ENCODE measurements at places on chromosomes 13 and 19.

- no peak for DNase-seq
Measured at GRCh38 chr19:15276620-15277215, 44.5 kb upstream of the EPHX3 start.

DNA sequence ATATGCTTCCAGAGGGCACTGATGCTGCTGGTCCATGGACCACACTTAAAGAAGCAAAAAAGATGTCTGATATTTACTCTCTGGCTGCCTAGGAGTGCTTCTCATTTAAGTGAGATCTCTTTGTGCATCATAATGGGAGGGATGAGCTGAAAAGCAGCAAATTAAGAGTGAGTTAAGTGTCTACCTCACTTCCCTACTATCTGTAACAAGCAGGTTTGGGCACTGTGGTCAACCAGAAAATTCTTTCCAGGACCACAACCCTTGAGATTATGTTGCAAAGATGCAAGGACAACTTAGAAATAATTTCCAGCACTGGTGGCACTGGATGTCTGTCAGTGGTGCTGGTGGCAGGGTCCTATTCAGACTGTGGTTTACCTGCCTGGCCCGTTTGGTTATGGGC, 52.1 kb upstream of the USPL1 start:
- DNase-seq, result no peak

GRCh38 chr13:112837371-112838037, 131.5 kb upstream of the MCF2L start:
- no peak for DNase-seq

DNA sequence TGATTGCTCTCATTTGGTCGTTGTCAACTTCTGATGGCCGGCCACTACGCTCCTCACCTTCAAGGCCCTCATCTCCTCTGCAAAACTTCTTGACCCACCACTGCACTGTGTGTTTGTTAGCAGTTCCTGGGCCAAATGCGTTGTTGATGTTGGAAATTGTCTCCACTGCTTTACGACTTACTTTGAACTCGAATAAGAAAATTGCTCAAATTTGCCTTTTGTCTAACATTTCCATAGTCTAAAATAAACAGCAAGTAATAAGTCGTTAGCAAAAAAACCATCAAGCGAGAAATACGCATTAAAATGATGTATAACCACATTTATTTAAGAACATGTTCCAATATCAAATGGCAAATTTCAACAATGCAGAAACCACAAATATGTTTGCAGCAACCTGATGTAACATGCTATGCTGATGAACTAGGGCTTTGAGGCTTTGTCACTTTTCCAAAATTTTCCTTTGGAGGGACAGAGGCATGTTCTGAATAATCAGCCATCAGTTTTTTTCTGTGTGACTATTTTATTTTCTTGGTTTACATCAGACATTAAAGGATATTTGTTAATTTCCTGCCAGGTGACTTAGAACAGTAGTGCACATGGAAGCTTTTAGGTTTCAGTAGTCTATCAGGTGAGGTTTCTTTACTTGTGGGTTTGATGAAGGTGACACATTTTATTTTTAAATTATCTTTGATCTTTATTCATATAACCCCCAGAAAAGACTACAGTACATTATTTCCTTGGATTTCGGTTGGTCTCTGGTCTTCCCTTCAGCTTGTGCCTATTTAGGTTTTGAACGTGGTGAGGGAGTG, 74.7 kb upstream of the TEX29 start:
- no peak for DNase-seq

DNA sequence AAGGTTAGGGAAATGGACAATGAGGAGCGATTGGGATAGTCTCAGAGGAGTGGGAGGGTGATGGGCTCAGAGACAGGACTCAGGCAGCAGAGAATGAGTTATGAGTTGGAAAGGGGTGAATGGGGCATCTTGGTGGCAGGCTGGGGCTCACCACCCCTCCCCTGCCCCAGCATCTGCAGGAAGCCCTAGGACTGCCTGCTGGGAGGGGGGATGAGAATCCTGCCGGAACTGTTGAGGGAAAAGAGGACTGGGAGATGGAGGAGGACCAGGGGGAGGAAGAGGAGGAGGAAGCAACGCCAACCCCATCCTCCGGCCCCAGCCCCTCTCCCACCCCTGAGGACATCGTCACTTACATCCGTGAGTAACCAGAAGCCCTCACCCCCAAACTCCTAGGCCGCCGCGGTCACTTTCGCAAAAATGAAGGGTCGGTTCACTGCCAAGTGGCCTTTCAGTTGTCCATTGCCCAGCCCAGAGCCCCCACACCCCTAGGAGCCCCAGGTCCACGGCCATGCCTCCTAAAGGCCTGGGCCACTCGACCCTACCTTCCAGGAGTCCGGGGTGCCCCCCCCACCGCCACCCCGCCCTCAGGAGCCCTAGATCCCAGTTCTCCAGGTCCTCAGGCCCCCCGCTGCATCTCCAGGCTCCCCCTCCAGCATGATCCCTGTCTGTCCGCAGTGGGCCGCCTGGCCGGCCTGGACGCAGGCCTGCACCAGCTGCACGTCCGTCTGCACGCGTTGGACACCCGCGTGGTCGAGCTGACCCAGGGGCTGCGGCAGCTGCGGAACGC, 764 bp downstream of the CLEC11A start:
- DNase-seq, result no peak

DNA sequence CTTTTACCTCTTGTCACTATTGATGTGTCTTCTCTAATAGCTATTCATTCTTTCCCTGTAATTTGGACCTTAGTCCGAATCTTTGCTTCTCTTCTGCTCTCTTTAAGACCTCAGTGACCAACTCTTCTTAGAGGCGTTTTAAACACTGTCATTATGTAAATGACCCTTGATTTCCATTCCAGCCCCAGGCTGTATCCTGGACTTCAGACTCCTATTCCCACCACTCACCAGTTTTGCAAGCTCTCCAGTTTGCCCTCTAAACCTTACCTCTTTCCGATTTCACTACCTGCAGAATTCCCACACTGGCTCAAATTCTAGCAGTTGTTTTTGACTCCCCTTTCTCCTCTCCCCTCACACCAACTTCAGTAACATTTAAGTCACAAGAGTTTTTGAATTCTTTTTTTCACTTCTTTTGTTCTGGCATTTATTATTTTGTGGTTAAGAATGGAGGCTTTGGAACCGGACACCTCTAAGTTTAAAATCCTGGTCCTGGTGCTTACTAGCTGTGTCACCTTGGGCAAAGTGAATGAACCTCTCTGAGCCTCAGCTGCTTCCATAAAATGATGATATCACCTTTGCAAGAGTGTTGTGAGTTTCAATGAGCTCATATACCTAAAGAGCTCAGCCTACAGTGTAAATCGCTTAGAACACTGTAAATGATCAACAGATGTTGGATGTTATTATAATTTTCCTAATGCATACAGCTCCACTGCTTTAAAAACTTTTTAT, 13.6 kb upstream of the HMGB1 start:
- DNase-seq, result no peak

GRCh38 chr19:41521931-41522555, 53.9 kb upstream of the CEACAM21 start:
- DNase-seq, result peak; percentile 43

DNA sequence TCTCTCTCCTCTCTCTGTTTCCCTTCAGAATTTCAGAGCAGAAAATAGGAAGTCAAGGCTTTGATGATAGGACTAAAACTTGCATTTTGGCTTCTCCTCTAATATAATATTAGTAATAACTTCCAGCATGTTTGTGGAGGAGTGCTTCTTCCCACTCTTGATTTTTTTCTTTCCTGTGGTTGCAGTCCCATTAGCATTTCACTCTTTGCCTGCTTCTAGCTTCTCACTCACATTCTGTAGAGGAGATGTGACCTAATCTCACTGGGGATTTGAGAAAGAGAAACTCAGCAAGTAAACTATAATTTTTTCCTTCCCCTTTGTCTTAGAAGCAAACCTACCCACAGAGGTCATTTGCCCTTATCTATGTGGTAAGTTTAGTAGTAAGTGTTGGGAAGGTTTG, 169.4 kb upstream of the HTR2A start:
- no peak for DNase-seq

DNA sequence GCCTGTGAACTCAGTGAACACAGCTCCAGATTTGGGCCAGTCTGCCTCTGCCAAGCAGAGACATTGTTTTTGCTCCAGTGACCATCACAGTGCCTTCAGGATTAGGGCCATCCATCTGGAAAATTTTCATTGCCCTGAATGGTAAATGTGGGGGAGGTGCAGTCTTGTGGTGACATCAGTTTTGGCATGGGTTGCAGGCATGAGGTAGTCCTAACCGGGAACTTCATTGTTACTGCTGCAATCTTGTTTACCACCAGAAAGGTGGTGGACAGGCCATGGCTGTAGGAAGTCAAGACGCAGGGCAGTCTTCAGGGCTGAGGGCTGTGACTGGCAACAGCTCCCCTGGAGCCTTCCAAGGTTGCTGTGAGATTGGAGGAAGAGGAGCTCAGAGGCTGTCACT, 55.2 kb downstream of the SPATA13 start:
- no peak for DNase-seq

GRCh38 chr19:52722062-52723003, 12.5 kb downstream of the ZNF611 start:
- DNase-seq, result no peak

GRCh38 chr13:39512687-39513086, 90.3 kb downstream of the LHFPL6 start:
- no peak for DNase-seq

DNA sequence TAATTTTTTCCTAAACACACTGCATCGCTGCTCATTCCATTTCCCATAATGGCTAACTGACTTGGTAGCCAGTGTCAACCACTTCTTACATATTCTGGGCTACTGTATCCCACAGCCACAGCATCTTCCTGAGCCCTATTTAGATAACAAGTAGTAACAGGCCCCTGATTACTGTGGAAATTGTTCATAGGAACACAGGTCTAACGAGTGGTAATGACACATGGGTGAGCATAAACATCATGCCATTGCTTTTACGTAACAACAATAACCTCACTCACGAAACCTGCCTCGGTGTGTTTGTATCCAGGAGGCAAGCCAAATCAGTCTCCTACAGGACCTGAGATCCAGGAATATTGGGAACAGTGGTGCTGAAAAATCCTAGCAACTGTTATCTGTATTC, 438.6 kb downstream of the KLF5 start:
- no peak for DNase-seq

GRCh38 chr19:18205200-18205892, 1.5 kb upstream of the RAB3A start:
- peak; percentile 58 for DNase-seq

DNA sequence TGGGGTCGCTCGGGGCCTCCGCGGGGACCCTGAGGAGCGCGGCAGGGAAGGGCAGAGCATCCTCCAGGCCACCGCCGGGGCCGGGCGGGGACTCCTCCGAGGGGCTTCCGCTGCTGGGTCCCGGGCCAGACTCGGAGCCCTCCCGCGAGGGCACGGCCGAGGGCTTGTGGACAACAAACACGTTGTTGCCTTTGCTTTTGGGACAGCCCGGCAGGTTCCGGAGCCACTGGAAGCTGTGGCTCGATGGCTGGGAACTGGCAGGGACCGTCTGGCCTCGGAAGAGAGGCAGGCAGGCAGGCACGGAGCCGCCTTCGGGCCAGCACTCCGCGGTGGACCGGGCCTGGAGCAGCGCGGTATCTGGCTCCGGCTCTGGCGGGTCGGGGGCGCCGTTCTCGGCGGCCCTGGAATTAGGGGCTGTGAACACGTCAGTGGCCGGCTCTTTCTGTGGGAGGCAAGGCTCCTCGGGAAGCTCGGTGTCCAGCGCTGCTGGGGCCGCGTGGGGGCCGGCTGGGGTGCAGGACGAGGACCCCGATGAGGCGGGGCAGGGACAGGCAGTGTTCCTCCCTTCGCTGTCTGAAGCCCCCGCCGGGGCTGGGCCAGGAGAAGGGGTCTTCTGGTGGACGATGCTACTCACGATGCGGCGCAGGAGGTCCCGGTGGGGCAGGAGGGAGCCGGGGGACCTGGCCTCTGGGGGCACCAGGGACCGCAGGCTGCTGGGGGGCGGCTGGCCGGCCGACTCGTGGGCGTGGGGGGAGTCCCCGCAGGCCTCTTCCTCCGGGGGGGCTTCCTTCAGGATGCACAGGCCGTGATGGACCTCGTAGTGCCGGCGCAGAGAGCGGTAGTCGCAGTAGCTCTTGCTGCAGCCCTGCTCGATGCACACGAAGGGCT, 27.6 kb downstream of the ZNF541 start:
- no peak for DNase-seq

- no peak for DNase-seq
Measured at GRCh38 chr19:5058521-5059212, 89.8 kb downstream of the KDM4B start.

- peak; percentile 39 for DNase-seq
Measured at GRCh38 chr19:8335343-8336071, 7.6 kb downstream of the KANK3 start.

- peak; percentile 91 for DNase-seq
Measured at GRCh38 chr19:48169578-48169938, 586 bp downstream of the LIG1 start.

DNA sequence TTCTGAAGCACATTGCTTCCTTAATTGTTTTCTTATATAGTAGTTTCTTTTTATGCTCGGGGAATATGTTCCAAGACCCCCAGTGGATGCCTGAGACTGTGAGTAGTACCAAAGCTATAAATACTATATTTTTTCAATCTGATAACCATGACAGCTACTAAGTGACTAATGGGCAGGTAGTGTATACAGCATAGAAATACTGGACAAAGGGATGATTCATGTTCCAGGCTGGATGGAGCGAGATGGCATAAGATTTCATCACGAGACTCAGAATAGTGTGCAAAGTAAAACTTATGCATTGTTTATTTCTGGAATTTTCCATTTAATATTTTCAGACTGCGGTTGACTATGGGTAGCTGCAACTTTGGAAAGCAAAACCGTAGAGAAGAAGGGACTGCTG, 47.9 kb upstream of the OLFM4 start:
- DNase-seq, result no peak

DNA sequence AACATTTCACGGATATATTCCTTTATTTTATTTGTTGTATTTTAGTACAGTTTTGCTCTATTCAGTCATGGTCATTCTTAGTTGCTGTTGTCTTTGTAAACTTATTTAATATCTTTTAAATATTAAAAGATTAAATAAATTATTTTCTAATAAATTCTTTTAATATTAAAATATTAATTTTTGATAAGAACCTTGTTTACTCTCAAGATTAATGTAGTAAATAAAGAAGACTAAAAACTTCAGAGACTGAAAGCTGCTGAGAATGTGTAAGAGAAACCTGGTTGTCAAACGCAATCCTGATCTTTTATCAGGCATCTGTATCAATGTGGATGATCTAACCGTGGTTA, 34.4 kb upstream of the SACS start:
- DNase-seq, result no peak

GRCh38 chr13:97194479-97194878, 27.7 kb upstream of the MBNL2 start:
- DNase-seq, result no peak

DNA sequence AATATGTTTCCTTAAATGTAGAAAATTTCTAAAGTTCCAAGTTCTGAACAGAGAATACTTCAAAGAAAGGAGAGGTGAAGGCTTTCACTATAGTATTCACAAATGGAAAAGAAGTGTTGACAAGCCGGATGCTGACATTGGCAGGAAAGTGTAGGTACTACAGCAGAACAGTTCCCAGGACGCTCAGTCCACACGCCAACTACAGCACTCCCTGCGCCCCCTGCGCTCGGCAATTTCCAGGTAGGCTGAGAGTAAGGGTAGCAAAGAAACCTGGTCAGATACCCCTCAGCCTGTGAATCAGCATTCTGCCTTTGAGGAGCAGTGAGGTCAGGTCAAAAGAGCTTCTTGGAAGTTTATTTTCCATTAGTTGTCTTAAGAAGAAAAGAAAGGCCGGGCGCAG, 115.3 kb downstream of the NALCN start:
- no peak for DNase-seq

- no peak for DNase-seq
Measured at GRCh38 chr19:14265290-14266036, 59.5 kb upstream of the ADGRL1 start.
